ENCODE measurements at places on chromosomes 11 and 22. TPM values are rescaled to one million over a fixed set of nuclear protein-coding genes. Genes with fewer than 3 reads are reported as not detected.

EHF gene
- 0.18 TPM for total RNA-seq

SRSF8 gene
- total RNA-seq, result 20.6 TPM

RNF26 gene
- total RNA-seq, result 43.1 TPM

SLC17A6 gene
- not detected for total RNA-seq

ARFGAP2 gene
- 73.3 TPM for total RNA-seq

OR51A4 gene
- not detected for total RNA-seq

OR51B4 gene
- not detected for total RNA-seq

LARGE2 gene
- total RNA-seq, result 29.9 TPM

IGF2 gene
- total RNA-seq, result 5.1 TPM

MIOX gene
- not detected for total RNA-seq

PICK1 gene
- 54.1 TPM for total RNA-seq

IL10RA gene
- total RNA-seq, result 0.51 TPM

TMEM138 gene
- 34.3 TPM for total RNA-seq

RELA gene
- 38.6 TPM for total RNA-seq

CASP5 gene
- total RNA-seq, result not detected

SAAL1 gene
- 27.0 TPM for total RNA-seq

VSIG2 gene
- total RNA-seq, result 1.1 TPM

PSMC3 gene
- 152 TPM for total RNA-seq

ACAT1 gene
- total RNA-seq, result 21.4 TPM

NOX4 gene
- 1.1 TPM for total RNA-seq

C11orf86 gene
- total RNA-seq, result not detected

KCNK4 gene
- not detected for total RNA-seq

KCNJ11 gene
- 2.2 TPM for total RNA-seq

CTTN gene
- total RNA-seq, result 306 TPM

ZP1 gene
- not detected for total RNA-seq

OR51E1 gene
- total RNA-seq, result not detected

Measured in endodermal cell (in vitro differentiated cells).